ENCODE measurements at places on chromosomes 16 and 17.

DNA sequence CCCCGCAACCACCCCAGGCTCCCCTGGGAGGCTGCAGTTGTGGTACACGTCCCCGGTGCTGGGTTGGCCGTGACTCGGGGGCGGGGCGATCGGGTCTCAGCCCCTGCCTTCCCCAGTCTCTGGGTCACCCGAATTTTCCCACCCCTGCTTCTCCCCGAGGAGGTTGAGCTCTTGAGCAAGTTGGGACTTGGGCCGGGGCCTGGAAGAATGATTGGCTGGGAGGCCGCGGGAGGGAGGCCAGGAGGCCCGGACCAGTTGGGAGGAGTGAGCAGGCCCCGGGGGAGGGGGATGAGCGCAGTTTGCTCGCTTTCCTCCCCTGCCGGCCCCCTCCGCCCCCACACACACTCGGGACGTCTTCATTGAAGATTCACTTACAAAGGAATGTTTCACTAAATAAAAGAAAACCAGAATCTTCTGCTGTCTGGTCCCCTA is 4.5 kb upstream of the HEXIM1 start:
- no peak for DNase-seq

DNA sequence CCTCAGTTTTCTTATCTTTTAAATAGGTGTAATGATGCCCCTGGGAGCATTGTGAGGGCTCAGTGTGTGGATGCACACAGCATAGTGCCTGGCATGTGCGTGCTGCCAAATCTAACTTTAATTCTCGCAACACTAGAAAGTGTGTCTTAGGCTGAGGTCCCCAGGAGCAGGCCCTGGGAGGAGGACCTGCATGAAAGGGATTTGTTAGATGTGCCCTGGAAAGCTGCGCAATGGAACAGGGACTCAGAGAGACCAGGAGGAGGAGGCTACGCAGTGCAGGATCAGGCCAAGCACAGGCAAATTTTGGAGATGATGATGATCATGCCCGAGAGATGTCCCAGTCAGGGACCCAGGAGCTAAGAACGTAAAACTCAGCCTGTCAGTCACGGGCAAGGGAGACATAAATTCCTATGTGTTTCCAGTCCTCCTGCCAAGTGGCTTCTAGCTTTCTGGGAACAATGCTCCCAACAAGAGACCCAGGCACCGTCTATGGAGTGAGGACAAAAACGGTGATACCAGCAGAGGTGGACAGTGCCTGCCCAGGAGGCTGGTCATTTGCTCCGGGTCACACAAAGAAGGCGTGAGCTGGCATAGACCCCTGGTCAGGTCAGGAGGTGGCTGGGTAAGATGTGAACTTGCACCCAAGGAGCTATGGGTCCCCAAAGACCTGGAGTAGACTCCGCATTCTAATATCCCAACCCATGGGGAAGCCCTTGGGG is 352.2 kb upstream of the TNRC6C start:
- no peak for DNase-seq

DNA sequence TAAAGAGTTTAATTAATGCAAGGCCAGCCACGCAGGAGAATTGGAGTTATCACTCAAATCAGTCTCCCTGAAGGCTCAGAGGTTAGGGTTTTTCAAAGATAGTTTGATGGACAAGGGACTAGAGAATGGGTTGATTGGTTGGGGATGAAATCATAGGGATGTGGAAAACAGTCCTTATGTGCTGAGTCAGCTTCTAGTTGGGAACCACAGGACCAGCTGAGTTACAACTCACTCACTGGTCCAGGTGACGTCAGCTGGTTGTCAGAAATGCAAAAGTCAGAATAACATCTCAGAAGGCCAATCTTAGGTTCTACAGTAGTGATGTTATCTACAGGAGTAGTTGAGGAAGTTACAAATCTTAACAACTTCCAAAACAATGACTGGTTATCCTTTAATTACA is 47.6 kb downstream of the CPD start:
- no peak for DNase-seq

DNA sequence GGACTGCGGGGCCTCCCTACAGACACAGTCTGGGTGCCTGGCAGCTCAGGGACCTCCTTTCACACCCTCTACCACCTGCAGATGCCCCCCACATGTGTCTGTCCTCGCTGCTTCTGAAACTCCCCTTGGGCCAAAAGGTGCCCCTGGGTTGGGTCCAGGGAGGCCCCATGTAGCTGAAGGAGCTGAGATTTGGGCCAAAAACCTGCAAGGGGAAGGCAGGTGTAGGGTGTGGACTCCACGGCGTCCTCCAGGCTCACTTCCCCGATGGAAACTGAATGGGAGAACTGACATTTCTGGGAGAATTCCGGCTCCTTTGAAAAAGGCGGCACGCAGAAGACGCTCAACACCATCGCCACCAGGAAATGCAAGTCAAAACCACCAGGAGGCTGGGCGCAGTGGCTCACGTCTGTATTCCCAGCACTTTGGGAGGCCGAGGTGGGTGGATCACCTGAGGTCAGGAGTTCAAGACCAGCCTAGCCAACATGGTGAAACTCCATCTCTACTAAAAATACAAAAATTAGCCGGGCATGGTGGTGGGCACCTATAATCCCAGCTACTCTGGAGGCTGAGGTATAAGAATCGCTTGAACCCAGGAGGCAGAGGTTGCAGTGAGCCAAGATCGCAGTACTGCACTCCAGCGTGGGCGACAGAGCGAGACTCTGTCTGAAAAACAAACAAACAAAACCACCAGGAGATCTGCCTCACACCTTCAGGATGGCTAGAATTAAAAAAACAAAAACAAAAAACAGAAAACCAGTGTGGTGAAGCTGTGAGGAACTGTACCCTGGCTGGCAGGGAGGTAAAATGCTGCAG is 13.2 kb upstream of the BAIAP2 start:
- DNase-seq = no peak

GRCh38 chr17:47318197-47318918 is 5.4 kb upstream of the EFCAB13 start:
- no peak for DNase-seq

DNA sequence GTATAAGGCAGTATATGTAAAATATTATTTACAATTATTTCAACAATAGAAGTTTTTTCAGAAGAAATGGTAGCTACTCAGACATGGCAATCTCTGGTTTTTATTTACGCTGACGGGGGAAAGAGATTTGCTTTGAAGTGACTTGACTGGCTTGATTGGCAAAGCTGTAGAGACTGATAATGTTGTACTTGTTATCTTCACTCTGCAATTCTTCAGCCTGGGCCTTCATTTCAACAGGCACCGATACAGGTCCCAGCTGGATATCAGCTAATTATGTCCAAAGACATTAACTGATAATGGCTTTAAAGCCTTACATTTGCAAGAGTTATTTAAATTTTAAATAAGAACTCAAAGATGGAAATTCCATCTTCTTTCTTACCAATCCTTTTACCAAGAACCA is 151.4 kb upstream of the HS3ST3A1 start:
- no peak for DNase-seq

GRCh38 chr17:78965491-78965924 is 14.2 kb downstream of the LGALS3BP start:
- DNase-seq = no peak

Measured in activated CD4-positive, CD25-positive, alpha-beta regulatory T cell treated with anti-CD3 and anti-CD28 coated beads, Interleukin-2, amount 50 U/mL, for 72 hours (primary cell).